ENCODE measurements at places on chromosomes 2 and 18.
A peak's percentile ranks its signal among the peaks of the same experiment; 100 is the strongest.

GRCh38 chr2:129771418-129772189, 207.9 kb upstream of the RAB6C start:
- no peak for DNase-seq

- no peak for DNase-seq
These were observed 24.4 kb downstream of the RBMS1 start for GRCh38 chr2:160469164-160469563.

- DNase-seq, result no peak
These were observed 173.4 kb downstream of the EIPR1 start for GRCh38 chr2:3204031-3204821.

DNA sequence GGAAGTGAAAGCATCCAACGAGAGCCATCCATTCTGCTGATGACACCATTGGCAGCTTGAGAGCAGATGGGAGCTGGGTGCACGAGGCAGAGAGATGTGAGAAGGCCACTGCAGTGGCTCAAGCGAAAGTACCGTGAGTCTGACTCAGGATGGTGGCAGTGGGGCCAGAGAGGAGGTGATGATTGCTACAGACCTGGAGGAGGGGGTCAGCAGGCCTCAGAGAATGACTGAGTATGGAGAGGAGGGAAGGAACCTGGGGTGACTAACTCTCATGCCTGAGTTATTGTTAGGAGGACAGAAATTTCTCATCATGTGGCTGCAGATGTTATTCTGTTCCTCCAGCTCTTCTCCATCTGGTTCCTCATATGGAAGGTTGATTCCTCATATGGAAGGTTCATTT, 8.8 kb upstream of the ZBTB7C start:
- DNase-seq, result no peak

- DNase-seq, result no peak
These were observed 562.8 kb downstream of the TNS1 start for GRCh38 chr2:217440000-217440399.

DNA sequence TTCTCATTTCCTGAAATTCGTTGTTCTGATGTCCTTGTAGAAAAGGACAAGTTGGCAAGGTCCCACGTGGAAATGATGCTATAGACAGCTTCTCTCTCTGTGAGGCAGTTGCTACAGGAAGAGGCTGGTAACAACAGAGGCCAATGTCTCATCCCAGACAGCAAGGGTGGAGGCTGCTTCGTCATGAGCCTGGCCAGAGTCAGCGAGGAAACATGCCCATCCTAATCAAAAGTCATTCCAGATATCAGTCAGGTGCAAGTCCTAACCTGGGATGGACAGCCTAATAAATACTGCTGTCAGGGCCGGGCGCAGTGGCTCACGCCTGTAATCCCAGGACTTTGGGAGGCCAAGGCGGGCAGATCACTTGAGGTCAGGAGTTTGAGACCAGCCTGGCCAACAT, 6.4 kb upstream of the SMAD7 start:
- peak; percentile 95 for DNase-seq

DNA sequence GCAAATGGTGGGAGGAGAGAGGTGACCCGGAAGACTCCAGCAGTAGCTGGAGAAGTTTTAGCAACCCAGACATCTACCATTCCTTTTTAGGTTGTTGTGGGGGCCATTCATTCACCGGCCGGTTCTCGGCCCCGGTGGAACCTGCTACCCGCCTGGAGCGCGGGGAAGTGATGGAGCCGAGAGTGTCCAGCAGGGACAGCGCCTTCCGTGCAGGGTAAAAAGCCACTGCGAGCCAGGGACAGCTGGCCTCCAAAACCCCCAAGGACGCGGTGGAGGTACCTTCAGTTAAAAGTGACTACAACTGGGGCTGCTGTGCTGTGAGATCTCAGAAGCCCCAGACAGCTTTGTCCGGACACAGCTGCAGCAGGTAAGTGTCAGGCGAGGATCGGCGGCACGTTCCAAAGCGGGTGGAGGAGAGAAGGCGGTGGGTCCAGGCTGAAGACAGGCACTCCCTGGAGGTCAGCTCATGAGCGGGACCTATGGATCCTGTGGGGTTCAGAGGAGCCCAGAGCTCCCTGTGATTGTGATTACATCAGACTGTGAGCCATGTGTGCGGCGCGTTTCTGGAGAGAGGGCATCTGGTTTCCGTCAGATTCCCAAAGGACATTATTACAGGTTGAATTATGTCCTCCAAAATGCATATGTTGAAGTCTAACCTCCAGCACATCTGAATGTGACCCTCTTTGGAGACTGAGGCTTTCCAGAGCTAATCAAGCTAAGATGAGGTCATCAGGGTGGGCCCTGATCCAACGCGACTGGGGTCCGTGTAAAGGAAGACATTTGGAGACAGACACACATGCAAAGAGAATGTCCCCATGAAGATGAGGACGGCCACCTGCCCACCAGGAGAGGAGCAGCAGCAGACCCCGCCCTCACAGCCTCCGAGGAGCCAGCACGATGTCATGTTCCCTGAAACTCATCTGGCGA, 276.3 kb downstream of the EIPR1 start:
- DNase-seq, result no peak

DNA sequence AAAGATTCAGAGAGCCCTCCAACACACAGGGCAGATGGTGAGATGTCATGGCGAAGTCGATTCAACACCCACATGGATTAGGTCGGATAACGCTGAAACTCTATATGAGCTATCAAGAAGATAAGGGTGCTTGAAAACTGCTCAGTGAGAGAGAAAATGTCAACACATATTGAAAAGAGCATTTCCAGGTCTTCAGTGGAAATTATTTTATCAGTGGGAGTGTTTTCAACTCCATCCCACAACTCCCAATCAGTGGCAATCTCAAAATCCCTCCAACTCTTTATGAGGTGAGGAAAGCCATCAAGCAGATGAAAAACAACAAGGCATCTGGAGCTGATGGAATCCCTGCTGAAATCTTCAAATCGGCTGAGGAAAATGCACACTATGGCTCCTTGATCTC, 104.5 kb upstream of the KLHL14 start:
- DNase-seq, result no peak

DNA sequence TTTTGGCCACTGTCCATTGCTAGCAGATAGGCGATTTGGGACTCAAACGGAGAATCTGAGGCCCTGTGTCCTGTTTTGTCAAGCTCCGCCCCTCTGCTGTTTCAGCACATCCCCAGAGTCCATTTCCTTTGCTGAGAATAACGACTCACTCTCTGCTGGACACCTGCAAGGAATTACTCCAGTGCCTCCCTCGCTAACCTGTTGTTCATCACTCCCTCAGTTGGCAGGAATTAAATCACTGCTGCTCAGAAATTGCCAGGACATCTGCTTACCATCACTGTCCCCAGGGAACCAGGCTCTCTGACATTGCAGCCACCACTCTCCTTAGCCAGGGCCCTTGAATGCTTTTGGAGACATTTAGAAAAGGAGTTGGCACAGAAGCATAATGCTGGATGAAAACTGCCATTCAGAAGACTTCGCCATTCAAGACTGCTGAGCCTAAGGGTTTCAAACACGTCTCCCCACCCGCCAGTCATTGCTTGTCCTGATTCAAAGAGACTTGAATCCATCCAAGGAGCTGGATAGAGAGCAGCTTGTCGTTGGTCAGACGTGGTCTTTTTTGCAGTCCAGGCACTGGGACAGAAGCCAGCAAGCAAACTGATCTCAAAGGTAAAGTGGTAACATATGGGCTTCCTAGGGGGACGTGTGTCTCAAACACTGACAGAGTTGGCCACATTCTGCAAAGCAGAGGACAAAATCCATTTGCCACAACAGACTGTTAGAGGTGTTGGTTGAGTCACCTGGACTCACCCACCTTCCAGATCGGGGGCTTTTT, 155.3 kb downstream of the UXS1 start:
- DNase-seq, result peak; percentile 3

- DNase-seq, result no peak
These were observed 271.2 kb downstream of the EN1 start for GRCh38 chr2:118576109-118576855.

- no peak for DNase-seq
These were observed 455.4 kb upstream of the GYPC start for GRCh38 chr2:126200538-126200937.

- peak; percentile 46 for DNase-seq
These were observed 262.1 kb downstream of the LPIN1 start for GRCh38 chr2:12008425-12009061.

GRCh38 chr18:53747210-53747609, 477.3 kb downstream of the MBD2 start:
- DNase-seq, result no peak

DNA sequence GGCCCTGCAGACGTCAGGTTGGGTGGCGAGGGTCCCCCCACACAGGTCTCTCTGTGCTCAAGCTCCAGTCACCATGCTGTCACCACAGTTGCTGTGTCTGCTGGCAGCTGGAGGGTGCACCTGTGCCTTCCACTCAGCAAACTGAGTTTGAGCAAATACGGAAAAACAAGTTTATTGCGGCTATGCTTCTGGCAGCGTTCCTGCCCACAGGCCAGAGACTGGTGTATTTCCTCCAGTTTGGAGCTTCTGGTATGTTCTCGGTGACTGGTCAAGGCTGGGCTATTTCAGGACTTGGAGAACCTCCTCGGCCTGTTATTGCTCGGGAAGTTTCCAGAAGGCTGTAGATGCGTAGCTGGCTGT, 132.6 kb downstream of the SEPTIN10 start:
- DNase-seq, result no peak
